ENCODE measurements at places on chromosomes 3 and 15.

GRCh38 chr3:31581660-31582059, 48.9 kb downstream of the STT3B start:
- DNase-seq = no peak

GRCh38 chr3:5347486-5347885, 160.0 kb downstream of the EDEM1 start:
- no peak for DNase-seq

DNA sequence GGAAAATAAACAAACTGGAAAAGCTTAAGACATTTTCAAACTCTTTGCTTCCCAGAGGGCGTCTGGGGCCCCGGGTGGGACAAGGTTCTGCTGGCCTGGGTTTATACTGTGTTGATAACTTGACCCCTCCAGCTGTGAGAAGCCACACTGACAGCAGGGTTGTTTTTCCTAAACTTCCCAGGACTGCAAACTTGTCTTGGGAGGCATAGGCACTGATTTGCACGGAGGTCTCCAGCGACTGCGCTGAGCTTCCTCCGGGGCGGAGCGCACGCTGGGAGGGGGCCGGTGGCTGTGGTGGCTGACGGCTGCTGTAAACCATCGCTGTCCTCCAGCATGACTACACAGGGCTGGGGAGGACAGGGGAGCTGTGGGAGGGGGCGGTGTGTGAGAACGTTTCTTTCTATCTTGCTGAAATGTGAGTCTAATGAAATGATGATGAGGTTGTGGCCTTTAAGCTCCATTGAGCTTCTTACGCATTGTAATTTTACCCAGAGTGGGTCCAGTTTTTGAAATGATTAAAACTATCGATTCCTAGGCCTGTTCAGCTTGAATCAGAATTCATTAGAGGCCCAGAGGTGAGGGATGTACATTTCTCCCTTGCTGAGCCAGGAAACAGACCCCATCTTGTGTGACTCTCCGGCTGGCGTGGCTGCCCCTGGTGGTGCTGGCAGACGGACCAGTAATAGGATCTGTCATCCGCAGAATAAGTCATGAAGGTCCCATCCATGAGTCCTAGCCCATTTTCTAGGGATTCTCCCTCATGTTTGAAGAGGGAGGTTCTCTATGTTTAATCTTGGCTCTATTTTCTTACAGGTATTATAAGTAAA, 40.5 kb upstream of the VPS8 start:
- no peak for DNase-seq

- DNase-seq = no peak
Observed at GRCh38 chr3:97689962-97690361, 74.6 kb upstream of the ARL6 start.

- DNase-seq = no peak
Observed at GRCh38 chr3:135165260-135165659, 370.2 kb downstream of the EPHB1 start.

GRCh38 chr3:166123576-166123975, 286.4 kb upstream of the BCHE start:
- no peak for DNase-seq

- no peak for DNase-seq
Observed at GRCh38 chr3:55662683-55663082, 175.6 kb upstream of the WNT5A start.

DNA sequence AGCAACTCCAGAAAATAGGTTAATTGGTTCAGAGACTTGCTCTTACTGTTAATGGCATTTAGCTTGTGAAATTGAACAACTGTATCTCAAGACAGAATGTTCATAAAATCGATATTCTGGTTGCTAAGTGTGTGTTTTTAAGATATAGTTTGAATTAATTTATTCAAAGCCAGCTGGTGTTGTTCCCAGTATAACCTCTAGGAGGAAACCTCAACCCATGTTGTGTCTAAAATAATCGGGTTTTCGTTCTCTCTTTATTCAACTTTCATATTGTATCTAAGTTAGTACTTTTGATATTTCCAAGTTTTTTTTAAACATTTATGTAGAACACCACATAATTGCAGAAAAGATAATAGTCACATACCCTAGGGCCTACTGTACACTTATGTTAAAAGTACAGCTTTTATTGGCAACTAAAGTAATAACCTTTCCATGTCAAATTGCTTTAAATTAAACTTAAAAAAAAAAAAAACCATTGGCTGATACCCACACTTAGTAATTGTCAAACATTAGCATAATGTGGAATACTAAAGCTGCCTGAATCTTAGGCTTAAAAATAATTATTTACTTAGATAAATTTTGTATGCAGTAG, 90.9 kb downstream of the SAMMSON start:
- DNase-seq = no peak

- DNase-seq = no peak
Observed at GRCh38 chr3:57009367-57009766, 51.1 kb upstream of the SPATA12 start.

- no peak for DNase-seq
Observed at GRCh38 chr3:44415421-44415820, 62.0 kb downstream of the ZNF445 start.

DNA sequence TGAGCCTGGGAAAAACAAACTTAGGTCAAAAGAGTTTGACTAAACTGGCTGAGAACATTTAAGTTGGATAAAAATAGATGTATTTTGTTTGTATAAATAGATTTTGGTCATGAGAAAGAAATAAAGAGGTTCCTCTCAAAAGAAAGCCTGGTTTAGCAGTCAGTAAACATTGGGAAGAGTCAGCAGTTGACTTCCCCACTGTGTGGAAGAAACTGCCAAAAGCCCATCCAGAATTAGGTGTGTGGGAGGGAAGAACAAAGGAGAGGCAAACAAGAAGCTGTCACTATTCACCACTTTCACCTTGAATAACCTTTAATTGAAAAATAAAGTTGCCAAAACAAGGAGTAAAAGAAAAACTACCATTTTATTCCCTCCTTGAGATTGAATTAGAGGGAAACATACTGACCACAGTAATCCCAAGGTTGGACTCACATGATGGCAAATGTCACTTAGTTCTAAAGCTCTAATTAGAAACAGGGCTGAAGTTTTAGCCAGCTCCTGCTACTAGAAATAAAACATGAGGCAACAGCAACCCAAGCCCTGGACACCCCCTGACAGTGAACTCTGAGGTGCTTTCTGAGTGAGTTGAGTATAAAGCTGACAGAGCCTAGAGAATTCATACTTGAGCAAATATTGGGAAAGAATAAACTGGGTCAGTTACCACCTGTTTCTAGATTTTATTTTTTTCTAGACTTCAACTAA, 139.3 kb downstream of the SERPINI1 start:
- DNase-seq = no peak

- DNase-seq = no peak
Observed at GRCh38 chr3:146313746-146314111, 62.8 kb upstream of the PLSCR4 start.

GRCh38 chr15:101276501-101277037, 716 bp downstream of the SELENOS start:
- DNase-seq = no peak

DNA sequence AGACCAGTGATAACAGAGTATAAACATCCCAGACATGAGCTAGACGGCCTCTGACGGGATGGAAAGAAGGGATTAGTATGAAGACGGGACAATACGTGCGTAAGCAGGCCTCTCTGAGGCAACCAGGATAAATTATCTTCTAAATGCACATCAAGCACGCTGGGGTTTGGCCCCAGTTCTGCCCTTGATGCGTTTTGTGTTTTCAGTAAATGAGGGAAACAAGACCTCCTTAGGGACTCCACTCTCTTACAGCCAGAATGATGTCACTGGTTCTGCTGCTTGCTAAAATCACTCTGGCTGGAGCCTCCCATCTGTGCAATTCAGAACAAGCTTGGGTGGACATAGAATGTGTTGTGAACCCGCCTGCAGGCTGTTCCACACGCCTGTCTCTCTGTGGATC, 156.0 kb upstream of the MCTP2 start:
- DNase-seq = no peak

- DNase-seq = no peak
Observed at GRCh38 chr3:166531730-166532129, 694.5 kb upstream of the BCHE start.

DNA sequence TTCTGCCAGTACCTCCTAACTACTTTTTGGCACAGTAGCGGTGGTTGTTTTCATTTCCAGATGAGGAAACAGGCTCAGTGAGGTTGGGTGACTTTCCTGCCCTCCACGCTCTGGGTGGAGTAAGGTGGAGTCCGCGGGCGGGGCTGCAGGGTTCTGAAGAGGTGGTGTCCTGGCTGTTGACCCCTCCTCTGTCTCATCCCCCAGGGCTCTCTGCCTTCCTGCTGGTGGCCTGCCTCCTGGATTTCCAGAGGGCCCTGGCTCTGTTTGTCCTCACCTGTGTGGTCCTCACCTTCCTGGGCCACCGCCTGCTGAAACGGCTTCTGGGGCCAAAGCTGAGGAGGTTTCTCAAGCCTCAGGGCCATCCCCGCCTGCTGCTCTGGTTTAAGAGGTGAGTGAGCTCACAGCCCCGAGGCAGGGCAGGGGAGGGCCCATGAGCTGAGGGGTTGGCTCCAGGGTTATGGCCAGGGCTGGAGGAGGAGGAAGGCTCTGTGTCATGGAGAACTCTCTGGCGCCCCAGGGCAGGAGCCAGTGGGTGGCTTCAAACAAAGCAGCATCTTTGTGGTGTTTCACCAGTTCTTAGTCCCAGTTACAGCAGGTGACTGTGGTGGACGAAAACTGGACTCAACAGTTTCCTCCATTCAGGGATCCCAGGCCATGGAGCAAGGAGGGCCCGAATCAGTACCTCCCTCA, 10.4 kb downstream of the SLC28A1 start:
- DNase-seq = no peak

- DNase-seq = no peak
Observed at GRCh38 chr3:28476194-28476593, 127.6 kb upstream of the AZI2 start.

GRCh38 chr15:65766422-65767263, 25.4 kb downstream of the DENND4A start:
- no peak for DNase-seq

GRCh38 chr15:66080717-66081398, 172.7 kb downstream of the MEGF11 start:
- DNase-seq = peak; percentile 66

DNA sequence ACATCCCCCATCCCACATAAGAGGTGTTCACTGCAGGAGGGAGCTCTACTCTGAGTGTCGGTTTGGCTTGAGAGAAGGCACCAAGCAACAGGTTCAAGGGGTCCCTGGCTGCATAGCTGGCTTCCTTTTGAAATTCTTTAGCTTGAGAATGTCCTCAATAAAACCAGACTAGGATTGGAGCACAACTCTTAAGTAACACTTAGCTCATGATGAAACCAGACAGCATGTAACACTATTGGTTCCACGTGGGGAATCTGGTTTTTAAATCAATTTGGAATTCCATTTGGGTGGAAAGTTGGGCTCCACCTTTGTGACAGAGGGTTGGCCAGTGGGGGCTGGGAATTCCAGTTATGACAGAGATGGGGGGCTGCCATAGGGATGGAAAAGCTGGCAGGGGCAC, 281.2 kb downstream of the TLE3 start:
- DNase-seq = no peak

DNA sequence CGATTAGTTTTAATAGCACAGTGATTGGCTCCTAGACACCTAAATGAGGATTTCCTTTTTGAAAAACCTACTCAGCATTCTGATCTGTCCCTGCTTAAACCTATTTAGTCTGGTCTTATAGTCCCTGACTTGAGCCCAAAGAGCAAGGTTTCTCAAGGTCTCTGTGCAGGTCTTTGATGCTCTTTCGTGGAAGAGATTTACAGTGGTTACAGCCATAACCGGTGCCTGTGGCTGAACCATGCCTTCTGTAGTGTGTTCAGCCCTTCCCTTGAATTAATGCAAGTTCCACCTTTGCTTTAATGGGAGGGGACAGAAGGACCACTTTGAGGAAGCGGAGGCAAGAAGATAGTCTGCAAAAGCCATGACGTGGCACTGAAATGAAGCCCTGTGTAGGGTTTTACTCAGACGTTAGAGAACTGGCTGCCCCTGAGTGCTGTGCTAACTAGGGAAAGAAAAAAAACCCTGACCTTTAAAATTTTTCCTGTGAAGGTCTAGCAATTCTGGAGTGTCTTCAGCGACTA, 43.0 kb downstream of the ZBTB38 start:
- DNase-seq = no peak

GRCh38 chr3:181618260-181618659, 93.5 kb upstream of the SOX2 start:
- no peak for DNase-seq

- no peak for DNase-seq
Observed at GRCh38 chr3:106247902-106248684, 379.3 kb upstream of the CBLB start.

DNA sequence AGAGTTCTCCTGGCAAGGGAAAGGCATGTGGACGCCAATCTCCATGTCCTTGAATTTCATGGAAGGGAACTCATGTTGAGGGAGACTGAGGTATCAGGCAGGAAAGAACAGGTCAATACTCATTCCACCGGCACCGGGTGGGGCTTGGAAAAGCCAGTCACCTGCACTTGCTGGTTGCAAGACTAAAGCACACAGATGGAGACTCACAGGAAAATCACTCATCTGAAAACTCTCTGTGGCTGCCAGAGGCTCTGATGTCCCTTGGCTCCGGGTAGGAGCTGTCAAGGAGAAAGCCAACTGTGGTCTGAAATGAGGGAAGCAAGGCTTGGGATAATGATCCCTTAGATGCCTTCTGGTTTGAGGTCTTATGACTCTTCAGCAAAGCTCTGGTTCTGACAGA, 8.7 kb upstream of the CGNL1 start:
- no peak for DNase-seq

DNA sequence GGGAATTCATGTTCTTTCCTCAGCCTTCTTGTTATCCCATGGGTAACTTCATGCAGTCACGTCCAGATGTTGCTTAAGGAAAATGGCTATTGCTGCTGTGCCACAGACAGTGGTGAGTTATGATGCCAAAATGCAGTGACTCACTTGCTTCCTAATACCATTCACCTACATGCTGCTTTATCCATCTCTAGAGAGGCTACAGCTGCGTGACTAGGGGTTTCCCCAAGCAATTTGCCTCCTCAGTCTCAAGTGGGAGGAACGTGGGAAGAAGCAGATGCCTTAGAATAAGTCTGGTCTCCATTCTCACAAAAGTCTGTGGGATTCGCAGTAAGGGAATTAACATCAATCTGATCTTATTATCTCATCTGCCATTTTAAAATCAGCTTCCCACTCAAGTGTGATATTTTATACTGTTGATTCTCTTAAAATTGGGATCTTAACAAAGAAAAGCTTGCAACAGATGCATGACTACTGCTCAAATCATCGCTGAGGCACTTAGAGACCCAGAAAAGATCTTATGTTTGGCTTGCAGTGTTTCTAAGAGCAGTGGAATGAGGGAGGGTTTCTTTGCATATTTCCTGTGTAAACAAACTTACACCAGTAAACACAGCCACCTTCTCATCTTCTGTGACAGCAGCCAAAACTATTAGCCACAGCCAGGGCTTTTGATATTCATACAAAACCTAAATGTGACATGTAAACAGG, 62.0 kb upstream of the ACP3 start:
- DNase-seq = no peak

GRCh38 chr3:14273901-14274611, 95.4 kb downstream of the LSM3 start:
- no peak for DNase-seq

DNA sequence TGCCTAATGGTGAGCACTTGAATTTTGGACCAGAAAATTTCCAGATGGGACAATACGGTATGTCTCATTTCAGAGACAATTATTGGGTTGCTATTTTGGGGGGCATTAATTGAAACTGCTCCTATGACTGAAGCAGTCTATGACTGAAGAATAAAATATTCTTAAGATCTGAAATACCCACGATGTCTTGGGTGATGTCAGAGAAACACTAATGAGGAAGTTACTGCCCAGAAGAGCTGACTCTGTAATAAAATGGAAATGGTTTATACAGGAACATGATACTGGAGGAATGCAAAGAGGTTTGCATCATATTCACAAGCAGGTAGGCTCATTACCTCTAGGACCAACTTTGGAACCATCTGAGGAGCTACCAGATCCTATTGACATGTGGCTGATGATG, 68.7 kb downstream of the IL12A start:
- DNase-seq = no peak

- DNase-seq = no peak
Observed at GRCh38 chr15:78750566-78750965, 60.7 kb downstream of the ADAMTS7 start.
